Cardiac muscle cell (in vitro differentiated cells and primary cell): ENCODE measurements at places on chromosomes 5 and 9.
A peak's percentile ranks its signal among the peaks of the same experiment; 100 is the strongest.

GRCh38 chr5:142783601-142784341 lies 13.6 kb downstream of the ARHGAP26 start:
- DNase-seq, result peak; percentile 50

- DNase-seq, result no peak
Measured at GRCh38 chr9:112726428-112726827, 8.5 kb upstream of the INIP start.

DNA sequence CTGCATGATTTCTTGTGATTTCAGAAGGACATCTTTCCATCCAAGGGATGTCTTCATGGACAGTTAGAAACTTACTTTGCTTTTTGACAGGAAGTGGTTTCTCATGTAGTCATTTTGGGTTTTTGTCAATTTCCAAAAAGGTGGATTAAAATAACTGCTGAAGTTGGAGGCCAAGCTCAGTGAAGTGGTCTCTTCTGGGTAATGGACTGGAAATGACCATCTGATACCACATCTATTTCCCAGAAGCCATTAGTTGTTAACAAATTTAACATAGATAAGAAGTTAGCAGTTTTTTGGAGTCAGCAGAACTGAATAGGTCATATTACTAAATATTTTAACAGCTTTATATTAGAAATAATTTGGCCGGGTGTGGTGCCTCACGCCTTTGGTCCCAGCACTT lies 86.2 kb upstream of the MYO10 start:
- DNase-seq, result no peak

- DNase-seq, result peak; percentile 88
Measured at GRCh38 chr5:97162045-97162444, 19.6 kb upstream of the LIX1 start.

GRCh38 chr5:82605441-82605973 lies 327.4 kb upstream of the RPS23 start:
- DNase-seq, result no peak

DNA sequence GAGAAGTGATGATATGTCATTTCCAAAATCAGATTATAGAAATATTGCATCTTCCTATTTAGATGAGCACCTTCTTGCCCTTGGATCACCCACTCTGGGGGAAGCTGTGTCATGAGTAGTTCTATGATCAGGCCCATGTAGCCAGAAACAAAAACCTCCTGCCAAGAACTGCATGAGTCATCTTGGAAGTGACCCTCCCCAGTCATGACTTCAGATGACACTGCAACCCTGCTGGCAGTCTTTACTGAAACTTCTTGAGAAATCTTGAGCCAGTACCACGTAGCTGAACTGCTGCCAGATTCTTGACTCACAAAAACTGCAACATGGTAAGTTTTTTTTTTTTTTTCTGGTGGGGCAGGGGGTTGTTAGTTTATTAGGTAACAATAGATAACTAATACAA lies 439.6 kb upstream of the PTGER4 start:
- DNase-seq, result no peak

GRCh38 chr5:175092691-175093090 lies 351.3 kb downstream of the DRD1 start:
- peak; percentile 10 for DNase-seq

DNA sequence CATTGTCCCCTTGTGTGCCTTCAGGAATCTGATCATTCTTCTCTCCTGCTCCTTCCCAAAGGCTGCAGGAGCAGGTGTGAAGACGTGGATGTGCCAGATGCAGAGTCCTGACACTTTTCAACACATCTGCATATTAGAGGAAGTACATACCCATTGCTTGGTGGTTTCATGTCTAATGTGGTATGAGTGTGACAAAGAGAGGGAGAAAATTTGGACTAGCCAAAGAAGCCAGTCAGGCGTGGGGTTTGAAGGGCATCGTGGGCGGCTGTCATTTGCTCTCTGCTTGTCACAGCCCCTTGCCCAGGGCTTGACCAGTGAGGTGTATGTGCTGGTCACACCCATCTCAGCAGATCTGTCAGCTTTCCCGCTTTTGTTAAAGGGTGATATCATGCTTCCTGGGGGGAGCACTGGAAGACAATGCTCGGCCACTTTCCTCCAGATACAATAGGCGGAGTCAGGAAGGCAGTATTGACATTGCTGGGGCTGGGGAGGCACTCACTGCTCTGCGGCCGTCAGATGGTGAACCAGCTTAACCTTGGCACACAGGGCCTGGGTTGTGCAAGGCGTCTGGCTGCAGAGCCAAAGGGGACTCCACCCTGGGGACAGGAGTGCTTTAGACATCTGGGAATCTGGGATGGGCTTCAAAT lies 8.6 kb downstream of the TEK start:
- DNase-seq, result peak; percentile 72

DNA sequence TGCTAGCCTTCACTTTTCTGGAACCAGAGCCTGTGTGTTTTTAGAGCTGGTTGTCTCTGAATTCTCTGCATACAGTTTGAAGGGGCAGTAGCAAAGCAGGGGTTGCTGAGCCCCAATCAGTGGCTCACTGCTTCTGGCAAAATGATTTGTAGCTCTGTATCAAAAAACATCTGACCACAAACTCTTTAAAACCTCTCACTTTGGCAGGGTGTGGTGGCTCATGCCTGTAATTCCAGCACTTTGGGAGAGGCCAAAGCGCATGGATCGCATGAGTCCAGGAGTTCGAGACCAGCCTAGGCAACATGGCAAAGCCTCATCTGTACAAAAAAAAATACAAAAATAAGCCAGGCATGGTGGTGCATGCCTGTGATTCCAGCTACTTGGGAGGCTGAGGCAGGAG lies 28.3 kb upstream of the APC start:
- DNase-seq, result no peak

DNA sequence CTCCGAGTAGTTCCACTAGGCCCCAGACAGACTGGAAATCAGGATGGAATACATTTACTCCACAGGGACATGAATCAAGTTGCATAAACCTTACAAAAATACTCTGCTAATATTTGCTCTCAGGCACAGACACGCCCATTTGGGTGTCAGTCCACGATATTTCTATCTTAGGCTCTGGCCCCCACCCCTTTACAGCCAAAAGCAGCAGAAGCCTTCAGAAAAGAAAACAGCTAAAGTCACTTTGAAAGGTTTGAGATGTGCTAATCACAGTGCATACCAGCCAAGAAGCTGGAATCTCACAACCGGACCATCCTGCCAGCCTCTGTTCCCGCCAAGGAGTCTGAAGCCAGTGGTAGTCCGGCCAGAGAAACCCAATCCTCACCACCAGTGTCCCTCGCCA lies 22.6 kb downstream of the PTPN3 start:
- DNase-seq, result no peak

DNA sequence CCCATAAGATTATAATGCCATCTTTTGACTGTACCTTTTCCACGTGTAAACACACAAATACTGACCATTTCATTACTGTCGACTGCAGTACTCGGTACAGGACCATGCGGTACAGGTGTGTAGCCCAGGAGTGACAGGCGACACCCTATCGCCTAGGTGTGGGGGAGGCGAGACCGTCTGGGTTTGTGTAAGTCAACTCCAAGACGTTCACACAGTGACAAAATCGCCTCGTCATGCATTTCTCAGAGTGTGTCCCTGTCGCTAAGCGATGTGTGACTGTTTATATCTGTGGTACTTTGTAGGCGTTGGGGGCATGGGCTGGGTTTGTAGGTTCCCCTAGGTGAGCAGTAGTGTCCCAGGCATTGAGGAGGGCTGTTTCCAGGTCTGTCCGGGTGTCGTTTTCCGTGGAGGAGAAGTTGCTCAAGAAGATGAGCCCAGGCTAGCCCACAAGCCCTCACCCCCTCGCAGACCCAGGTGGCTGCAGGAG lies 20.3 kb downstream of the NEK6 start:
- DNase-seq, result no peak

DNA sequence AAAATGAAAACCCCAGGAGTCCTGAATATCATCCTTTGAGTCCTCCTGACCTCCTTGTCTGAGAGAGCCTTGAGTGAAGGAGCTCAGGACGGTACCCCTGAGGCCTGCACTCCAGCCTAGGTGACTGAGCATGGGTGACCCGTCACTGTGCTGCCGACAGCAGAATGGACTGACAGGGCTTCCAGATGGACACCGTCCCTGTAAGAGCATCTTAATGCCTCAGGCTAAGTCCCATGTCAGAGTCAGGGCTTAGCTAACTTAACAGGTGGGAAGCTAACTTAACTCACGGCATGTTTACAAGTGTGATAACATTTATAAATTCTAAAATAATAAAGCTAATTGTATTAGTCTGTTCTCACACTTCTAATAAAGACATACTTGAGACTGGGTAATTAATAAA lies 68.3 kb downstream of the IL6ST start:
- DNase-seq, result no peak

- DNase-seq, result no peak
Measured at GRCh38 chr5:149133795-149134777, 7.2 kb upstream of the ABLIM3 start.

GRCh38 chr5:119347991-119348390 lies 7.8 kb upstream of the TNFAIP8 start:
- DNase-seq, result peak; percentile 54

DNA sequence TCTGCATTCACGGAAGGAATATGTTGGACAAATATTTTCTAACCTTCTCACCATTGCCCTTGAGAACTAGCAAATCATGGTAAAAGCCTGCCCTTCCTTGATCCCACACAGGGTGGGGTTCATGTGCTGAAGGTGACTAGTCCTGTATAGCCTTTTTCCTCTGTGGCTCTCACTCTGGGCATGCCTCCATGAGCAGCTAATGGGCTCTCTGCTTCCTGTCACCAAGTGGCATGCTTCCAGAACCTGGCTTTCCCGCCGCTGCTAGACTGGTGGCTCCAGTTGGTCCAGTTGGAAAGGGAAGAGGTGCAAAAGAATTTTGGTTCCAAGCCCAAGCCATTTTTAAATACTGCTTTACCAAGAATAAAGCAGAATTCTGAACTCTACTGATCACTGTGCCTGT lies 35.5 kb downstream of the FBXO10 start:
- DNase-seq, result no peak

DNA sequence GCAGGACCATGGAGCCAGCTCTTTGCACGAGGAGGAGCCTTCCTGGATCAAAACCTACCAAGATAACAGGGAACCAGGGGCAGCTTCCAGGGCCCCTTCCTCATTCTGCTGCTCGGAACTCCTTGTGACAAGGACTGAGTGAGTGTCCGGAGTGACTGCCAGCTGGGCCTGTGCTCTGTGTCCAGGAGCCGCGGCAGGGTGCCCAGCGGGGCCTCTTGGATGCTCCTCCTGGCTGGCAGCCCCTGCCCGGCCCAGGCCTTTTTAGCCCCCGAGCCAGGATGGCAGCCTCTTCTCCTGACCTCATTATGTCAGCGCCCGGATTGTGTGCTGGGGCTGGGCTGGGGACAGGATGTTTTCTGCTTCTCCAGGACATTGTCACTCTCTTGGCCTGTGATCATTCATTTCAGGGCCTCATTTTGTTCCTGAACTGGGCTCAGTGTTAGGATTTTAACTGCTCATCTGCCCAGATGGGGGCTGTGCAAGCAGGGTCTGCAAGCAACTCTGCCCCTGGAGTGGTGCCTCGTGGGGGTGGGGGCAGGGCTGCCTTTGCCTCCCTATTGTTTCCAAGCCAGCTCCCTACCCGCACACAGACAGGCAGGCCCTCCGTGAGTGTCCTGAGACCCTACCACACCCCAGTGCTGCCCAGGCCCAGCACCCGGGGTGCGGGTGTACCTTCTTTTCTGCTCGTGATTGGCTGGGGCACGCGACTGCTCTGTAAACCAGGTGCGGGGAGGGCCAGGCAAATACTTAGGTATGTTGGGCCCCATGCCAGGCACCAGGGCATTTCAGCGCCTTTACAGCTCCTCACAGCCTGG lies 161.6 kb downstream of the COL23A1 start:
- no peak for DNase-seq

DNA sequence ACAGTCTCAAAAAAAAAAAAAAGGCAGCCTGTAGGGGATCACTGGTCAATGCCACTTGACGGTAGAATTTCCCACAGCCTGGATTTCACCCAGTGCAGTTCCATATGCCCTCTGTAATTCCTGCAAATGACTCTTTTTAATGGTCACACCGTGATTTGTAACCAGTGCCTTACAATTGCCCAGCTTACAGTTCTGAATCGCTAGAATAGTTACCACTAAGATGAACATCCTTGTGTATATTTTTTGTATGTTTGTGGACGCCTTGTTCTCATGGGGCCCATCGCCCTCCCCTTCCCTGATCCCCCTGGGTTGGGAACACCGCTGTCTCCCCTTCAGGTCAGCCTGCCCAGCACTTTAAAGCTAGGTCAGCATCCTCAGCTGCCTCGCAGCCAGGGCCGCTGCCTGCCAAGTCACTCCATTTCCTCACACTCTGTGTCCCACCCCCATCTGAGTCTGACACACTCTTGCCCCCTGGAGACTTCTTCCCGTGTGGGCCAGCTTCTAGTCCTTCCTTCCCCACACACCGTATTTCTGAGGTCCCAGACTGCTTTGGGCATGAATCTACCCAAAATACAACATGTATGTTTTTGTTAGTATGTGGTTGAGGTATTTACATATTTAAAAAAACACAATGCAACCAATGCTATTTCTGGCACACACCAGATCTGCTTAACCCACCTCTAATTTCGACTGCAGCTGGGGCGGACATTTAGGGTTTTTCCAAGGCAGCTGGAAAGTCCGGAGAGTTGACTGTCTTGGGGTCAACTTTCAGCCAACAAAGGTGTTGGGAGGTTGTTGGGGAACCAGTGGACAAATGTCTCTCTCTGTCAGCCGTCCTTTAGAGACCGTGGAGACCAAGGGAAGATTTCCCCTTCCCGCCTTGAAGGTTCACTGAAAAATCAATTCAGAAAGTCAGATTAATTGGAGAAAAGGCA lies 120.5 kb upstream of the NEK6 start:
- peak; percentile 52 for DNase-seq

- no peak for DNase-seq
Measured at GRCh38 chr5:96320797-96321196, 112.3 kb downstream of the PCSK1 start.

DNA sequence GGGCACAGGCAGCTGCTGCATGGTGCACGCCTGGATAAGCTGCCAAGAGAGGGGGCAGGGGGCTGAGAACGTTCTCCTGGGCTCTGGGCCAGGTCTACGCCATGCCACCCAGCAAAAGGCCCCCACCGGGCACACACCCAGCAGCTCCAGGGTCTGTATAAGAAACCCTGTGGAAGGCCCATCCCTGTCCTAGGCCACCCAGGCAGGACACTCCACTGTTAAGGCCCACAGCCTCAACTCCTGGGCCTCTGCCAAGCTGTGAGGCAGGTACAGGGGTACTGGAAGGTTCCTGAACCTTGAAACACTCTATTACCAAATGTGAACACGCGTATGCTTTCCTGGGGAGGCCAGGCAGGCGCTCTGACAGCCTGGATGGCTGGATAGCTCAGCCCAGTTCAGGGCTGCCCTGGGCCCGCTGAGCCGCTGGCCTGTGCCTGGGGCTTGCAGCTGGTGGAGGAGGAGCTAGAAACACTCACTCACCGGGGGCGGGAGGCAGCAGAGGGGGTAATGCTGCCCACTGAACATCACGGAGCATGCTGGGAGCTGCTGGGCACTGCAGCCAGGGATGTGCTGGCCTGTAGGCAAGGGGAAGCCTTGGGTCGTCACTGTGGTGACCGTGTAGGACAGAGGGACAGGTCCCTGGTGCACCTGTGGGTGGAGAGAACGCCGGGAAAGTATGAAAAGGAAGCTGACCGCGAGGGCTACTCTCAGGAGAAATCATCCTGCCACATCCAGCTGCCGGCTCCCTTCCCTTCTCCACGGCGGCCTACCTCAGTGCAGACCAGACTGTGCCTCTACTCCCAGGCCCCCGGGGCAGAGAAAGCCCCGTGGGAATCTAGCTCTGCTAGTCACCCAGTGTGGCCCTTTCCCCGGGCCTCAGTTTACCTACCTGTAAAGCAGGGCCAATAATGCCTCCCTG lies 6.0 kb downstream of the RNF44 start:
- no peak for DNase-seq
